Neural crest cell (in vitro differentiated cells): ENCODE measurements at places on chromosomes 7 and 10.

GRCh38 chr7:20376796-20377195 lies 46.1 kb downstream of the ITGB8 start:
- no peak for DNase-seq

DNA sequence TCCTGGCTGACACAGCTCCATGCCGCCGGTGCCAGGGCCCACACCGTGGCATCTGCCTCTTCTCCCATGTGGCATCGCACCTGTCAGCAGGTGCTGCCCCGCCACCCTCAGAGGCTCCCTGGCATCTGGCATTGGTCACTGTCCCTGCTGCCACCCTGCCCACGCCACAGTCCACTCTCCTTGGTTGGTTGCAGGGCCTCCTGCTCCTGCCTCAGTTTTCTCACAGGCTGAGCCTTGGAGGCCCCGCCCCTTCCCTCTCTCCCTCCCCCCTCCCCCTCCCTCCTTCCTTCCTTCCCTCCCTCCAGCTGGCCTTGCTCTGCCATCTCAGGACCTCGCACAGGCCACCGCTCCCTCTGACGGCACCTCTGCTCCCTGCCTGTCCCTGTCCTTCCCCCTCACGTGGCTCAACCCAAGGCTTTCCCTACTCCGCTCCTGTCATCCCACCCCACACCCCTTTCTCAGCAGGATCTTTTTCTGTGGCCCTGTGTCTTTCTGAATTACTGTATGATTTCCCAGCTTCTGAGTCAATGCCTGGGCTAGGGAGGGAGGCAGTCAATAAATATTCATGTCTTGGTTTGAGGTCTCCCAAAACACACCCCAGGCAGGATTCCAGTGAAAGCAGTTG lies 87.4 kb downstream of the INPP5A start:
- DNase-seq: no peak

DNA sequence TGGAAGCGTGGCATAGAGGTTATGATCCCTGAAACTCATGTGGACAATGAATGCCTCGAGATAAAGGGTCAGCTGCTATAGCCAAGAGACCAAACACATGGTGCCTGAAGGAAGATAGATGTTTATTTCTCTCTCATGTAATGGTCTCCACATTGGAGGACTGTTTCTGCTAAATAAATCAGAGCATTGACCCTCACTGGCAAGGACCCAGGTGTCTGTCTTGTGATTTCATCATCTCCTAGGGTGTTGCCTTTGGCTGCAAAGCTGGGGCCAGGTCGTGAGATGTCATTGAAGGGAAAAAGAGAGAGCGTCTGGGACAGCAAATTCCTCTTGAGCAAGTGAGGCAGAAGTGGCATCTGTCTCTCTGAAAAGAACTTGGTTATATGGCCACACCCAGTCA lies 64.6 kb downstream of the JCAD start:
- no peak for DNase-seq

GRCh38 chr7:139718859-139719258 lies 58.9 kb downstream of the HIPK2 start:
- DNase-seq: no peak

DNA sequence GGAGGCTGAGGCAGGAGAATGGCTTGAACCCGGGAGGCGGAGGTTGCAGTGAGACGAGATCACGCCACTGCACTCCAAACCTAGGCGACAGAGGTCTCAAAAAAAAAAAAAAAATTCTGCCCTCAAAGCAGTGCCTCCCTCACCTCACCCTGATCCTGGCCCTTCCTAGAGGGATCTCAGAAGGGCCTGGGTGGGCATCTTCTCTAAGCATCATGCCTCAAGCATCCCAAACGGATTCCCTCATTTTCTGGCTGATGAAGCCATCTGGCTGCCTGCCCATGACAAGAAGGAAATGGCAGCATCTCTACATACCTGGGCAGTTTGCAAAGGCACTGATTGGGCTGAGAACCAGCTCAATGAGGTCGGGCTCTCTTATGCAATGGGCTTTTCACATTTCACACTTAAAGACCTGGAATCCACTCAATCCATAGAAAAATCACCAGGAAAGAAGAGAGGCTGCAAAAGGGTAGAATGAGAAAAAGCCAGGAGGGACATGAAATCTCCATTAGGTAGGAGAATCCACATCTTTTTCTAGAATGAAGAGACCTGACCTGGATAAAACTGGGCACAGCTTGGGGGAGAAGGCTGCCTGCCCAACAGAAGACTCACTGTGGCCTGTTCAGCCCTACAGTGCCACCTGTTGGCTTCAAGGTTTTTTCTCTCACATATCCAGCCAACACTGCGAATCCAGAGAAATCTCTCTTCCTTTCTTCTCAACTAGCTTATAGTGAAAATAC lies 48.1 kb downstream of the PDLIM1 start:
- DNase-seq: peak; percentile 62

DNA sequence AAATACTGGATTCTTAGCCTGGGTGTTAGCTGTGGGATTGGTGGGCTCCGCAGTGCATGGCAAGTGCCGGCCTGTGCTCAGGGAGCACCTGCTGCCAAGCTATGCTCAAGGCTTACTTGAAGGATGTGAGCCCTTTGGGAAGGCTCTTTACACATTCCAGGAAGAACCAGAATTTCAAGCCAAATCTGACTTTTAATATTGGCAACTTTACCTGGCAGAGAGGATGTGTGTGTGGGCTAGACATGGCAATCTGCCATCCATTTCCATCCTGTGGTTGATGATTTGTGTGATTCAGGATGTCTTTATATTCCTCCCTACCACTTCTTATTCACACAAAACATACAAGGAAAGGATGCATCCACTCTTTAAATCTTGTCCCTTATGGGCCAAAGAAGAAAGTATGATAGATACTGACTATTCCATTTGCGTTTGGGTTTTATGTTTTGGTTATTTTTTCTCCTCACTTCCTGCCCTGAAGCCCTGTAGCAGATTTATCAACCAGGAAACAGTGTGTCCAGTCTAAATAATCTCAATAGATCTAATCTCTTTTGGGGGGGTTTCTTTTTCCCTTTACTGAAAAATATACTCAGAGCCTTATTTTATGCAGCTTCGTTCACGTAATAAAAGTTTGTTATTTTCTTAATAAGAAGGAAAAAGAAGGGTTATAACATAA lies 247.1 kb downstream of the COBL start:
- no peak for DNase-seq

DNA sequence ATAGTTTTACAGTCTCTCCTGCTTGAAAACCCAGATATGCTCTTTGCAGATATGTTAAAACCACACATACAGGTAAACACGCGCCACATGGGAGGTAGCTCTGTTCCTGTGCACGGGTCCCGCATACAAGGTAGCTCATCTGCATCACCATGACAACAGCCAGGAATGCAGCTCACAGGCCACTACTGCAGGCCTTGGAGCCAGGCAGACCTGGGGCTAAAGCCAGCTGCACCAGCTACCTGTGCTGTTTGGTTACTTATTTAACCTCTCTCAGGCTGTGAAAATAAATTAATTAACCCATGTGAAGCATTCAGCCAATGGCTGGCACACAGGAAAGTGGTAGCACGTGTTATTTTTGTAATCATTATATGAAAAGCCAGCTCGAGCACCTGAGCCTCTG lies 428.3 kb downstream of the TNS3 start:
- peak; percentile 3 for DNase-seq

- no peak for DNase-seq
Observed at GRCh38 chr10:68628576-68629127, 68.5 kb downstream of the TET1 start.

- no peak for DNase-seq
Observed at GRCh38 chr7:129845178-129845971, 107.4 kb downstream of the UBE2H start.

GRCh38 chr7:47602272-47603004 lies 20.5 kb upstream of the TNS3 start:
- DNase-seq: no peak

GRCh38 chr7:76063525-76063924 lies 15.6 kb downstream of the MDH2 start:
- no peak for DNase-seq

GRCh38 chr10:45000138-45000751 lies 478 bp upstream of the ZNF22 start:
- no peak for DNase-seq

DNA sequence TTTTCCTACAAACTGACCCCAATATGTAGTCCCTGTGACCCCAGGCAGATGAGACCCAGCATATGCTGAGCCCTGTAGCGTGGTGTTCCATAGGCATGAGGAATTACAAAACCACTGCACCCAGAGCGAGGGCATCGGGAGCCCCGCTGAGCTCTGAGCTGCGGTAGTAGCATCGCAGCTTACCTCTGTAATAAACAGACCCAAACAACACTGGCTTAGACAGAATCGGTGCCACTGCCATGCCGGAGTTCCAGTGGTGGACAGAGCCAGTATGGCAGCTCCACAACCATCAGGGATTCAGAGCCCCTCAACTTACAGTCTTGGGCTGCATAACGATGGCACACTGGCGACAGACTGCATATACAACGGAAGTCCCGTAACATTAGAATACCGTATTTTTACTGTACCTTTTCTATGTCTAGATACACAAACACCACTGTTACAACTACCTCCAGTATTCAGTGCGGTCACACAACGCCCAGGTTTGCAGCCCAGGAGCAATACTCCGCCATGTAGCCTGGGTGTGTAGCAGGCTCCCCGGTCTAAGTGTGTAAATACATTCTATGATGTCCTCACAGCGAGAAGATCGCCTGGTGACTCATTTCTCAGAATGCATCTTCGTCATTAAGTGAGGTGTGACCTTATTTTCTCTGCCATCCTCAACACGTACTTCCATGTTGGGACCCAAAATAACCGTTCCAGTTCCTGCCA lies 68.8 kb downstream of the PROSER2 start:
- no peak for DNase-seq

GRCh38 chr7:55387062-55387965 lies 22.2 kb downstream of the LANCL2 start:
- no peak for DNase-seq

DNA sequence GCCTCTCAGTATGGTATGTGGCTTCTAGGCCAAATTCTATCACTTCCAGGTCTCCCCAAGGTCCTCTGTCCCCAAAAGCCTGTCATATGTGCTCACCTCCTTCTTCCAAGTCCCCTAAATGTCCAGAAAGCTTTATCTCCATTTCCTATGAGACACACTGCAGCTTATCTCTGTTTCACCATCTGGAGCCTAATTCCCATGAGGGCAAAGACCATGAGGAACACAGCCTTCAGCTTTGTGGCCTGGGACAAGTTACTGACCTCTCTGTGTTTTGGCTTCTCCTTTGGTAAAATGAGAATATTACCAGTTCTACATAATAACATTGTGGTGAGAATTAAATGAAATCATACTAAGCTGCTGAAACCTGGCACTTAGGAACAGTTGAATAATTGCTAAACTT lies 19.2 kb downstream of the ST8SIA6 start:
- DNase-seq: no peak

DNA sequence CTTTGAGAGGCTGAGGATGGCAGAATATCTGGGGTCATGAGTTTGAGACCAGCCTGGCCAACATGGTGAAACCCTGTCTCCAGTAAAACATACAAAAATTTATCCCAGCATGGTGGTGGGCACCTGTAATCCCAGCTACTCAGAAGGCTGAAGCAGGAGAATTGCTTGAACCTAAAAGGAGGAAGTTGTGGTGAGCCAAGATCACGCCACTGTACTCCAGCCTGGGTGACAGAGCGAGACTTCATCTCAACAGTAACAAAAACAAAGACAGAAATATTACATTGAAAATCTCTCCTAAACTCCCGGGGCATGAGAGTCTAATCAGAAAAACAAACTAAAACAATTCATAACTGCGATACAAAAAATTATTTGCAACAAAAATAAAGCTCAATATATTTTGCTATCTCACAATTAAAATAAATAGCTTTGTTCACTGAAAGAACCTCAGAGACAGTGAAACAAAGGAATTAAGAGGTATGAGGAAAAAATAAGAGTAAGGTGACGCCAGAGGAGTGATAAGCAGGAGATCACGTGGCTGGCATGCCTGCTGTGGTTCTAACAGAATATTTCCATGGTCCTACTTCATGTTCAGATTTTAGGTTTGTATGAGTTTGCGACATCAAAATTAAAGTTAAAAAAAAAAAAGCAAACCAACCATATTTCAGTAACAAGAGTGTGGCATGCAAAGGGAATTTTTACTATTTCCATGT lies 527.7 kb upstream of the POM121L12 start:
- DNase-seq: no peak

DNA sequence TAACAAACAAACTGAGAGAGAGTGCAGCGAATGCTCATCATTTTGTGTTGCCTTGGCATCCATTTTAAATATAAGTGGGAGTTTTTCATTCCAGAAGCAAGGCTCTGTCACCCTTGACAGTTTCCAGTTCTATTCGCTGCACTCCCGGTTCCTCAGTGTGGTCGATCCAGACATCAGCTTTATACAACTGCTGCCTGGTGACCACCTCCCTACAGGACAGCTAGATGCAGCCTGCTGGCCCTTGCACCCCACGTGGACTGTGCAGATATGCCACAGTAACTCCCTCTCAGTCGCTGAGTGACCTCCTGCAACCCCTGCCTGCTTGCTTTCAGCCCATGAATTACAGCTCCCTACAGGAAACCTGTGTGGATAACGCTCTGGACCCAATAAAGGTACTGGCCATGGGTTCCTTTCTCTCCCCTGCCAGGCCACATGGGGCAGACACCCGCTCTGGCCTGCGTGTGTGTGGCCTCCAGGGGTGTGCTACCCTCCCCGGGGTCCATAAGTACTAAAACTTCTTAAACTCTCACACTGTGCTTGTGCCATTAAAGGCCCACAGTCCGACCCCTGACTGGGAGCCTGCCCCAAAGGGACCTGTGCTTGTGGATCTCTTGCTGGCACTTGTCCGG lies 23.6 kb downstream of the BEND7 start:
- DNase-seq: no peak

DNA sequence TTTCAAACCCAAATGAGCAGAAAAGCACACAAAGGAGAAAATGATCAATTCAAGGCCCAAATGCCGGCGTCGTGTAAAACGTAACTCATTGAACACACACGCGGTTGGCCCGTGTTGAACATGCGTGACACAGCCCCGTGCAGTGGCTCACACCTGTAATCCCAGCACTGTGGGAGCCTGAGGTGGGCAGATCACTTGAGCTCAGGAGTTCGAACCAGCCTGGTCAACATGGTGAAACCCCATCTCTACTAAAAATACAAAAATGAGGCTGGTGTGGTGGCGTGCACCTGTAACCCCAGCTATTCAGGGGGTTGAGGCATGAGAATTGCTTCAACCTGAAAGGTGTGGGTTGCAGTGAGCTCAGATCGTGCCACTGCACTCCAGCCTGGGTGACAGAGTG lies 156.7 kb upstream of the KLF6 start:
- DNase-seq: no peak

DNA sequence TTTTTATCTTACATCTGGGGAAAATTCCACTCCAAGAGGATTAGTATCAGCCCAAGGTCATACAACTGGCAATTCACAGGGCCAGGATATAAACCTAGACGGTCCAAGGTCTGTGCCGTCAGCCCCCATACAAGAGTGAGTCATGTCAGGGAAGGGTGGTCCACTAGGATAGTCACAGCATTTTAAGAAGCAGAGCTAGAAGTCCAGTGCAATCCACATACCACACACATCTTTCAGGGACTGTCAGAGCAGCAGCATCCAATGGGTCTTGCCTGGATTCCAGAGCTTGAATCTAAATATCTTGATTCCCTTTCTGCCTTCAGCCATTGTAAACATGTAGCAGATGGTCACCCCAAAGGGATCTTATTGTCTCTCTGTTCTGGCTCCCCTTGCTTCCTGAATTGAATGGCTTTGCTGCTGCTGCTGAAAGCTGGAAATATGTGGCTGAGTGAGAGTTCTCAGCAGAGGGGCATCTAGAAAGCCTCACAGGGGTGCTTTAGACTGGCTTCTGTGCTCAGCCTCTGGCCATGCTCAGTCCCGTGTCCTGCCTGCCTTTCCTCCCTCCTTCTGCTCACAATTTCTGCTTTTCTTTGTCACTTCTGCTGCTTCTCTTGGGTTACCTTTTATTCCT lies 9.9 kb upstream of the OR6V1 start:
- DNase-seq: no peak

GRCh38 chr7:45191396-45191795 lies 33.8 kb downstream of the RAMP3 start:
- no peak for DNase-seq
